ENCODE measurements at places on chromosomes 2 and 18. TPM values are rescaled to one million over a fixed set of nuclear protein-coding genes. Genes with fewer than 3 reads are reported as not detected.

DNA sequence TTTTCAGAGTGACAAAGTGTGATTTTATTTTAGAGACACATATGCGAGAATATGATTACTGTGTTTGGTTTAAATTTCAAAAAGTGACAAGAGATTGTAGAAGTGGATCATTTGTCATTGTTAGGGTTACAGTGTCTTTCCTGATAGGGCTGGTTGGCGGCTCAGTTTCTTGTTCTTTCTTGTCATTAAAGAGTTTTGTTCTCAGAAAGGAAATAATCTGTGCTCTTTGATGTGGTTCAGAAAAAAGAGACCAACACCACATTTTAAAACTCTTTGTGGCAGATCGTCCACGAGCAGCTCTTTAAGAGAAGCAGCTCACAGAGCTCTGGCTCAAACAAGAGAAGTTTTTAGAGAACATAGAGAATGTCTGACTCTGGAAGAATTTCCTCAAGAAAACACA lies 45.6 kb upstream of the ZNF532 start:
- no peak for DNase-seq

DNA sequence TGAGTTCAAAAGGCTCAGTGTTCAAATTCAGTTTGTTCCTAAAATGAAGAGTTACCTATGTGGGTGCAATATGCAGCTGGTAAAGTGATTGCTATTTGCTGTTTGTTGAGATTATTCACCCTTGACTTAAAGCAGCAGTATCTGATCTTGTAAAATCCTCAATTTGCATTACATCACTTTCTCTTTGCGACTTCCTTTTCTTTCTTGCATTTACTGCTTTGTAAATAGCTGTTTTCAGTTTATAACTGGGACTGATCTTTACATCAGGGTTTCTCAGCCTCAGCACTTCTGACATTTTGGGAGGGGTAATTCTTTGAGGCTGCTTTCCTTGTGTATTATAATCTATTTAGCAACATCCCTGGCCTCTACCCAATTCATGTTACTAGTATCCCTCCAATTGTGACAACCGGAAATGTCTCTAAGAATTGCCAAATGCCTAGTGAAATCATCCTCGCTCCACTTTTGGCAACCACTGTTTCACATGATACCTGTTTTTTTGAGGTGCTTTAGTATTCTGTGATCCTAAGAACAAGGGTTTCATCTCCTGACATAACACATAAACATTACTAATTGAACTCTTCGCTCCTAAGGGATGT lies 12.1 kb upstream of the ERCC3 start:
- no peak for DNase-seq

Gene LHCGR
- not detected for total RNA-seq

Gene ACTG2
- 2.3 TPM for total RNA-seq

Gene SH3RF3
- total RNA-seq = 7.4 TPM
